ENCODE measurements at places on chromosomes 13 and 19.

GRCh38 chr13:102909971-102910370, 64.1 kb downstream of the ERCC5 start:
- no peak for DNase-seq

GRCh38 chr13:46367617-46368327, 19.3 kb downstream of the RUBCNL start:
- DNase-seq = no peak

GRCh38 chr13:39419068-39419467, 183.9 kb downstream of the LHFPL6 start:
- no peak for DNase-seq

DNA sequence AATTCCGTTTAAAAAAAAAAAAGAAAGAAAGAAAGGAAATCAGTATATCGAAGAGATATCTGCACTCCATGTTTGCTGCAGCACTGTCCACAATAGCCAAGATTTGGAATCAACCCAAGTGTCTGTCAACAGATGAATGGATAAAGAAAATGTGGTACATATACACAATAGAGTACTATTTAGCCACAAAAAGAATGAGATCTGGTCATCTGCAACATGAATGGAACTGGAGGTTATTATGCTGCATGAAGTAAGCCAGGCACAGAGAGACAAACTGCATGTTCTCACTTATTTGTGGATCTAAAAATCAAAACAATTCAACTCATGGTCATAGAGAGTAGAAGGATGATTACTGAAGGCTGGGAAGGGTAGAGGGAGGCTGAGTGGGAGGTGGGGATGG, 16.3 kb downstream of the ZNF565 start:
- DNase-seq = no peak

- DNase-seq = no peak
Measured at GRCh38 chr19:35169221-35169995, 14.9 kb downstream of the FXYD5 start.

DNA sequence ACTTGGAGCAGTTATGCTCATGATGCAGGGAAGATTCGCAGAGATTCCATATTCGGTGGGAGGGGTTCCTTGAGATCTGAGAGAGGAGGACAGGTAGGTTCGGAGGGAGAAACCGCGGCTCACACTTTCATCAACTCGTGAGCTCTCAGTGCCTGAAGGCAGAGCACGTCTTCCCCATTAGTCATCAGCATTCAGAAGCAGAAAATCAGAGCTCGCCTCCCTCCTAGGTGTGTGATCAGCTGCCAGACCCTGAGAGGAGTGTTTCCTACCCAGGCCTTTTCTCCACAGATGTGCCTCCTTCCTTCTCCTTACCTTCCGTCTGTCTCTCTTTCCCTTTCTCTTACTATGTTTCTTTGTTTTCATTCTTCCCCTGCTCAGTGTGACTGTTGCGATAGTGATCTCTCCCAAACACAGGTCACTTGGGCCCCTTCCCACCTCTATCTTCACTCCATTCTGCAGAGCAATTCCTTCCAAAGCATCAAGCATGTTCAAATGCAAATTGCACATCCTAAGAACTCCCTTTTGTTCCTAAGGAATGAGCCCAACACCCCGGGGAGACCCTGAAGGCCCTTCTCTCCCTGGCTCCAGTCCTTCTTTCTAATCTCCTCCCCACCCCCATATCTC, 389.5 kb downstream of the UQCRFS1 start:
- no peak for DNase-seq

- no peak for DNase-seq
Measured at GRCh38 chr13:43196750-43197370, 173.5 kb downstream of the DNAJC15 start.

- DNase-seq = no peak
Measured at GRCh38 chr19:40394816-40395210, 4.8 kb upstream of the HIPK4 start.

GRCh38 chr13:85853161-85853894, 54.1 kb upstream of the SLITRK6 start:
- DNase-seq = no peak

Measured in hematopoietic multipotent progenitor cell treated with erythropoietin and hydrocortisone succinate and interleukin-3 and kit ligand, for 6 days (in vitro differentiated cells).